ENCODE measurements at places on chromosomes 7 and 10.

GRCh38 chr7:148912758-148913541 is 28.9 kb upstream of the EZH2 start:
- DNase-seq = no peak

GRCh38 chr10:49298671-49298982 is 343 bp upstream of the C10orf71 start:
- no peak for DNase-seq

GRCh38 chr10:30510184-30510931 is 76.4 kb downstream of the MAP3K8 start:
- no peak for DNase-seq

DNA sequence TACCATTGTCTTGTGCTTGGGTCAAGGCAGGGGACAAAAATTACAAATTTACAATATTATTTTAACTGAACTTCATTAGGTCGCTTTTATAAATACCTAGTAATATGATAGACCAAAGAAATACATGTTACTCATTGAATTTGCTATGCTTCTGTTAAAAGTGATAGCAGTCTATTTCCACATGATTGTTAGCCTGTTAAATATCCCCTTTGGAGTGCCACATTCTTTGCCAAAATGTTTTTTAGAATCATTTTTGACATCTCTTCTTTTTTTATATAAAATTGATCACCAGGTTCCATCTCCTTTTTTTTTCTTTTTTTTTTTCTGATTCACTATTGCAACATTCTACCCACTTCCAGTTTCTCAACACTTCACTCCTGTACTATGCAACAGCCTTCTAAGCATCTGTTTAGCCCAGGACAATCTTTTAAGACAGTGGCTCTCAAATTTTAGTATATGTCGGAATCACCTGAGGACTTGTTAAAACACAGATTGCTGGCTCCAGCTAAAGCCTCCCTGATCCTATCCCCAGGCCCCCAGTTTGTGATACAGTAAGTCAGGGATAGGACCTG is 16.4 kb upstream of the NDUFA5 start:
- DNase-seq = no peak

DNA sequence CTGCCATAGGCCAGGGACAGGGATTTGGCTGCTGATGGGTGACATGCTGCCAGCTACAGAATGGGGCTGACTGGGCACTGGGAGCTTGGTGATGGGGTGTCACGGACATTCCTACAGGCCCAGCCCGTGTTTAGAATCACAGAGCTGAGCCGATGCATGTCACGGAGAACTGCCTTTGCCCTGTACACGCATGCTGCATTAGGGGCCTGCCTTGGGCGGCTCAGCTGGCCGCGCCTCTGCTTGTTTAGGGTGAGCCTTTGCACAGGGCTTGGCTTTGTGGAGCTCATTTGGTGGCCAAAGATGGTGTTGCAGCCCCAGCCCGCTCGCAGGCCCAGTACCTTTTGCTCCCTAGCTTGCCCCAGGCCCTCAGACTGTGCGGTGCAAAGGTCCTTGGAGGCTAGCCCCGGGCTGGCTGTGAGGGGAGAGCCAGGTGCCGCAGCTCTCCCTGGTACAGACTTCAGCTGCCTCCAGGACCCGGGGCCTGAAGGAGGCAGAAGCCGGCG is 108.4 kb upstream of the BTBD16 start:
- no peak for DNase-seq

Data from CMK (cell line).